IMR-90 (cell line): ENCODE measurements at places on chromosomes 6 and 20. TPM values are rescaled to one million over a fixed set of nuclear protein-coding genes. Genes with fewer than 3 reads are reported as not detected.

The CD40 gene
- total RNA-seq: 0.28 and 0.36 TPM in 2 replicates

The RIMS1 gene
- 3.3 and 3.8 TPM in 2 replicates for total RNA-seq

The CTCFL gene
- total RNA-seq: not detected in 2 replicates

The NFATC2 gene
- 0.18 and 0.28 TPM in 2 replicates for total RNA-seq

The ACAT2 gene
- 45.2 and 50.3 TPM in 2 replicates for total RNA-seq

The CTSZ gene
- total RNA-seq: 43.6 and 46.1 TPM in 2 replicates
